ENCODE measurements at places on chromosomes 6 and 20.
A peak's percentile ranks its signal among the peaks of the same experiment; 100 is the strongest.

- no peak overlapping the region for H3K27ac ChIP-seq
- no peak overlapping the region for H3K4me3 ChIP-seq
- no peak for DNase-seq
- no peaks in the 10 kb centered on the region for H3K4me1 ChIP-seq
- no peaks in the 10 kb centered on the region for H3K27me3 ChIP-seq
These were observed 67.2 kb downstream of the EZR start for GRCh38 chr6:158751921-158752320.

GRCh38 chr6:133906050-133906449 lies 17.1 kb downstream of the TCF21 start:
- H3K4me1 ChIP-seq = no peaks in the 10 kb centered on the region
- no peak overlapping the region for H3K27ac ChIP-seq
- no peak for DNase-seq
- H3K27me3 ChIP-seq = peaks cover 51% of the 10 kb centered on the region

DNA sequence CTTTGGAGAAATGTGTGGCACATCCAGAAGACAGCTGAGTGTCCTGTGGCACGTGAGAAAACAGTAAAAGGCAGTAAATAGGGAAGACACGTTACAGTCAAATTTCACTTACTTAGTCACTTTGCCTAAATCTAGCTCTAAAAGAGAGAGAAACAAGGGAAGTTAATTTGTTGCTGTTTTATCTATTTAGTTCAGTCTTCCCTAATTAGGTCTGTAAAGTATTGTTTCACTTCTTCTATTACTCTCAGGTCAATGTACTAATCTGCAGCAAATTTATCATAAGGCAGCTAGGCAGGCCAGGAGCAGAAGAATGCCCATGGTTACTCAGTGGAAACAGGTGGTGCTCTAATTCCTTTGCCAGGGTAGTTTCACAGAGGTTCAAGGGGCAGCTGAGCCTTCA lies 124.3 kb upstream of the CNR1 start:
- DNase-seq = no peak
- no peak overlapping the region for H3K4me3 ChIP-seq
- H3K27me3 ChIP-seq = peaks cover 2% of the 10 kb centered on the region
- no peak overlapping the region for H3K27ac ChIP-seq
- no peaks in the 10 kb centered on the region for H3K4me1 ChIP-seq
- no peaks in the 10 kb centered on the region for H3K36me3 ChIP-seq

DNA sequence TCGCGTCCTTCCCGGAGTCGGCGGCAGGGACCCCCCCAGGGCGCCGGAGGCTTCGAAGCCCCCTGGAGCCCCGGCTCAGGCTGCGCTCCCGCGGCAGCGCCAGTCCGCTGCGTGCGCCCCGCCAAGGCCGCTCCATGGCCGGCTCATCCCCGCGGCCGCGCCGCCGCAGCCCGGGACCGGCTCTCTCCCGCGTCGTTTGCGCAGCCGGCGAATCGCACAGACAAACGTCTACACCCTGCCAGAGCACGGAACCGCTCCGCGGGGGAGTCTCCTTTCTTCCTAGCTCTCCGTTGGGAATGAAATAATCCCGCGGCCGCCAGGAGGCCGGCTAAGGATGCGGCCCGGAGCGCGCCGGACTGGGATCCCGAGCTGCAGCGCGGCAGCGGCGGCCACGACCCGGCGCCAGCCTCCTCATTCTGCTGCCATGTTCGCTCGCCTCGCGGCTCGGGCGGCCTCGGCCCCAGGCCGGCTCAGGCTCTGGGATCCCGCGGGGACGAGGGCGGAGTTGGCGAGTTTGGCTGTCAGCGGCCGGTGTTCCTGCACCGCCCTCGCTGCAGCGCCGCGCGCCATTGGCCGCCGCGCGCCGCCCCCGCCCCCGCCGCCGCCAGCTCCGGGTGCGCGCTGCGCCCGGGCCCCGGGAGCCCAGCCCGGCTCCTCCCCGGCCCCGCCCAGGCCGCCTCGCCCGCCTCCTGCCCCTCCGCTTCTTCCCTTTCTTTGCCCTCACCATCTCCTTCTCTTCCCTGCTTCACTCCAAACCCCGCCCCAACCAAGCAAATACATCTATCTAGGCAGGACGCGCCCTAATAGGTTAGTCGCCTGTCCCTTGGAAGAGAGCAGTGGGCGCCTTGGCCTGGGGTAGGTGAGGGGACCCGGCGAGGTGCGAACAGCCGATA lies at the start of gene GFOD1:
Gene GFOD1, minus strand, starts transcription at position 479 of the 893 bp plus-strand sequence. CDS start 710 bp downstream, outside the sequence.
- no peaks in the 10 kb centered on the region for H3K36me3 ChIP-seq
- peak; percentile 81 for DNase-seq
- peak within 1 kb of the TSS; percentile 79 for H3K4me3 ChIP-seq
- H3K27ac ChIP-seq = peak within 1 kb of the TSS; percentile 52
- peaks cover 24% of the 10 kb centered on the region for H3K27me3 ChIP-seq

DNA sequence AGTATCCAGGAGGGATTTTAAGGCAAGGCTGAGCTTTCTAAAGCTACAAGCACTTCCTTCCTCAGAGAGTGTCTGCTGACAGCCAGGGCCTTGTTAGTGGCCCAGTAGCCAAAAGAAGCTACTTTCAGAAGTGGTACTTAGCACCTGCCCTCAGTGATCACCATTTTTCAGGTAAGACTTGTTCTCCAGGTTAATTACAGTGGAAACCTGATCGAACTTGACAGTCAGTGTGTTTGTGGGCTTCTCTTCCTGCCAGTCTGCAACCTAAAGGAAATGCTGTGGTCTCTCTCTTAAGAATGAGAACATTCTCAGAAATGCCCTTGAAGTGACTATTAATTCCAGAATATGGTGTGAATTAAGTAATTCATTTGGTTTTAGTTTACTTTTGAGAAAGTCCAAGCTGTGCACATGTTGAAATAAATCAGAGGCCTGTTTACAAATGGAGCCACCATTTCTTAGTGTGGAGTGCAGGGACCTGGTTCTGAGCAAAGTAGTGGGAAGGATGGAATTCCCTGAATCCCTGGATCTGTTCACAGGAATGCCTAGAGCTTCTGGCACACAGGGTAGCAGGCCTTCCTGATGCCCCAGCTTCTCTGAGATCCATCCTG lies 185.3 kb upstream of the AGPAT4 start:
- H3K36me3 ChIP-seq = no peaks in the 10 kb centered on the region
- H3K27ac ChIP-seq = no peak overlapping the region
- peaks cover 22% of the 10 kb centered on the region for H3K4me1 ChIP-seq
- no peak overlapping the region for H3K4me3 ChIP-seq
- peak; percentile 21 for DNase-seq

DNA sequence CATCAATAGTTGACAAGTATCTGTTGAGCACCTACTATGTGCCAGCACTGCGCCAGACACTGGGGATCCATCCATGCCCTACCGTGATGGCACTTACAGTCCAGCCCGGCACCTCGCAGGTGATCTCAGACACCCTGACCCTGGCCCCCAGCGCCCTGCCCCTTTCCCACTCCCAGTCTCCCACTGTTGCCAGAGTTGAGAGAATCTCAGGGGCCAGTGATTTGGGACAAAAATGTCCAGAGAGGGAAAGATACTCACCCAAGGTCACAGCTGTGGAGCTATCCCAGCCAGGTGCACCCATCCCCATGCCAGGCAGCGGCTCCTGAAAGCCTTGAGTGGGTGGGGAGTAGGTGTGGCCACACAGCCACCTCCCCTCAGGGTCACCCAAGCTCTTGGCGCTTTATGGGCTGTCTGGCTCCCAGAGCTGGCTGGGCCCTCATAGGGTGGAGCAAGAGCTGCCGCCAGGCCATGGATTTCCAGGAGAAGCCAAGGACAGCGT lies 3.3 kb downstream of the PI16 start:
- H3K4me1 ChIP-seq = peaks cover 66% of the 10 kb centered on the region
- H3K27ac ChIP-seq = no peak overlapping the region
- no peak overlapping the region for H3K4me3 ChIP-seq
- H3K36me3 ChIP-seq = no peaks in the 10 kb centered on the region
- DNase-seq = no peak

- H3K36me3 ChIP-seq = no peaks in the 10 kb centered on the region
- no peak overlapping the region for H3K27ac ChIP-seq
- no peak for DNase-seq
- no peak overlapping the region for H3K4me3 ChIP-seq
These were observed 125.2 kb downstream of the DOK5 start for GRCh38 chr20:54600634-54601033.

- peaks cover 37% of the 10 kb centered on the region for H3K4me1 ChIP-seq
- peaks cover 13% of the 10 kb centered on the region for H3K27me3 ChIP-seq
These were observed 52.9 kb upstream of the UFL1 start for GRCh38 chr6:96468681-96469224.

GRCh38 chr6:2053691-2054090 lies 191.7 kb downstream of the GMDS start:
- H3K4me3 ChIP-seq = no peak overlapping the region
- DNase-seq = no peak
- H3K36me3 ChIP-seq = no peaks in the 10 kb centered on the region
- no peaks in the 10 kb centered on the region for H3K4me1 ChIP-seq
- no peaks in the 10 kb centered on the region for H3K27me3 ChIP-seq
- H3K27ac ChIP-seq = no peak overlapping the region

DNA sequence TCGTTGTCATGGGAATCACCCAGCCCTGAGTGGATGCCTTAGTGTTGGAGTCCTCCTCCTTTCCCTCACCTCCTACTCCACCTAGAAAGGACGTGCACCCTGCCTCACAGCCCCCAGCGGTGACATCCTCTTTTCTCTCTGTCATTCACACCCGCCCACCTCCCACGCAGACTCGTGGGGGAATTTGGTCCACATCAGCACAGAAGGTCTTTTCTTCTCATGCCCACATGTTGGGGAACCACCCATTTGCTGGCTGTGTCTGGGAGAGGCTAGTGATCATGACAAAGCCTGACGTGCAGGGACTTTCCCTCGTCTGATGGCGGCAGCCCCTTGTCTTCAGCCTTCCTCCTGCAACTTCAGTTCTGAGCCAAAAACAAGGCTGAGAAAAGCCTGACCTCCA lies 96.0 kb upstream of the CNKSR3 start:
- H3K27ac ChIP-seq = no peak overlapping the region
- DNase-seq = peak; percentile 31
- peaks cover 5% of the 10 kb centered on the region for H3K27me3 ChIP-seq
- H3K36me3 ChIP-seq = no peaks in the 10 kb centered on the region

- peaks cover 19% of the 10 kb centered on the region for H3K36me3 ChIP-seq
- no peak for DNase-seq
- H3K27ac ChIP-seq = no peak overlapping the region
- H3K4me3 ChIP-seq = no peak overlapping the region
- no peaks in the 10 kb centered on the region for H3K27me3 ChIP-seq
These were observed 305.4 kb downstream of the FARS2 start for GRCh38 chr6:5566718-5567117.

- no peak overlapping the region for H3K27ac ChIP-seq
- H3K36me3 ChIP-seq = peaks cover 12% of the 10 kb centered on the region
- DNase-seq = no peak
- no peak overlapping the region for H3K4me3 ChIP-seq
These were observed 380.0 kb downstream of the BTBD9 start for GRCh38 chr6:38259736-38260135.

DNA sequence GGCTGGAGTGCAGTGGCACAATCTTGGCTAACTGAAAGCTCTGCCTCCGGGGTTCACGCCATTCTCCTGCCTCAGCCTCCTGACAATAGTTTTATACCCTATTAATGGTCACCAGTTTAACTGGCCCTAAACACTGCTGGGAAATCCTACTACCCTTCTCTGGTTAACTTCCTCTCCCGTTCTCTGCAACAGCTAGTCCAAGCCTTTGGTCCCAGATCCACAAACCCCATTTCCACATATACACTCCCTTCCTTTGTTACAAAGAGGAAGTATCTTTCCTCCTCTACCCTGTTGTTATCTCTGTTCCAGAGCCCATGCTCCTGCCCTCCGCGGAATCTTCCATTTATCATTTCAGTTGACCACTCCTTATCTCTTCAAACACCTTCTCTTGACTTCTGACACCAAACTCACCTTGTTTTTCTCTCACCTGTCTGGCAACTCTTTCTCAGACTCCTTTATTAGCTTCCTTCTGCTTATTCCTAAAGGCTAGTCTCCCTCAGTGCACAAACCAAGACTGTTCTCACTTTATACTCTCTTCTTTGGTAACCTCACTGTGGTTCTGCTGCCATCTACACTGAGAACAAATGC lies 25.0 kb upstream of the TBC1D22B start:
- no peaks in the 10 kb centered on the region for H3K27me3 ChIP-seq
- no peak overlapping the region for H3K4me3 ChIP-seq
- H3K36me3 ChIP-seq = no peaks in the 10 kb centered on the region

GRCh38 chr6:129055796-129056195 lies 172.9 kb downstream of the LAMA2 start:
- H3K27ac ChIP-seq = no peak overlapping the region
- H3K27me3 ChIP-seq = no peaks in the 10 kb centered on the region
- no peak for DNase-seq
- no peaks in the 10 kb centered on the region for H3K4me1 ChIP-seq

GRCh38 chr6:866316-866715 lies 173.4 kb upstream of the EXOC2 start:
- H3K27me3 ChIP-seq = peaks cover 14% of the 10 kb centered on the region
- no peak overlapping the region for H3K27ac ChIP-seq
- no peak for DNase-seq
- H3K36me3 ChIP-seq = no peaks in the 10 kb centered on the region

GRCh38 chr20:40056171-40056570 lies 632.9 kb downstream of the MAFB start:
- H3K27me3 ChIP-seq = no peaks in the 10 kb centered on the region
- H3K4me3 ChIP-seq = no peak overlapping the region
- H3K36me3 ChIP-seq = no peaks in the 10 kb centered on the region
- DNase-seq = no peak
- H3K27ac ChIP-seq = no peak overlapping the region

DNA sequence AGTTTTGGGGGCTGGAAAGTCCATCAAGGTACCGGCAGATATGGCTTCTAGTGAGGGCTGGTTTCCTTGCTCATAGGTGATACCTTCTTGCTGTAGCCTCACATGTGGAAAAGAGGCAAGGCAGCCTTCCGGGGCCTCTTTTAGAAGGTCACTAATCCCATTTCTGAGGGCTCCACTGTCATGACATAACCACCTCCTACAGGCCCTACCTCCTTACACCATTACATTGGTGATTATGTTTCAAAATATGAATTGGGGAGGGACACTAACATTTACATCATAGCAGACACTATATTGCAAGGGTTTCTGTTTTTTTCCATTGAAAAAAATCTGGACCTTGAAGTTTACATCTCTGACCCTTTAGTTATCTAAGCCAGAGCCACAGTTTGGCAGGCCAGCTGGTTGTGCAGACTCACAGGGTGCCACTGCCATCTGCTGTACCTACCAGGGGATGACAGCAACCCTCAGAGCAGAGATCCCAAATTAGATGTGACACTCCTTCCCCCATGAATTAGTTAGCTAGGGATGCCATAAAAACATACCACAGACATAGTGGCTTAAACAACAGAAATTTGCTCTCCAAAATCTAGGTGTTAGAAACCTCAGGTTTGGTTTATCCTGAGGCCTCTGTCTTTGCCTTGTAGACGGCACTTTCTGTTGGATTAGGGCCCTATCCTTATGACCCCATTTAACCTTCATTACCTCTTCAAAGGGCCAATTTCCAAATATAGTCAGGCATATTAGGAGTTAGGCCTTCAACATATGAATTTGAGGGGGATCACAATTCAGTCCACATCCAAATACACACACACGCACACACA lies 166.4 kb upstream of the RNF217 start:
- H3K27ac ChIP-seq = no peak overlapping the region
- H3K36me3 ChIP-seq = no peaks in the 10 kb centered on the region
- H3K4me1 ChIP-seq = no peaks in the 10 kb centered on the region
- H3K27me3 ChIP-seq = no peaks in the 10 kb centered on the region
- DNase-seq = no peak

All from activated CD4-positive, alpha-beta memory T cell treated with anti-CD3 and anti-CD28 coated beads, Interleukin-2, amount 10 ng/mL, durations not matched to agents 7 days and 5 days (primary cell).